NCI-H526 (cell line): ENCODE measurements at places on chromosomes 11 and 22.

DNA sequence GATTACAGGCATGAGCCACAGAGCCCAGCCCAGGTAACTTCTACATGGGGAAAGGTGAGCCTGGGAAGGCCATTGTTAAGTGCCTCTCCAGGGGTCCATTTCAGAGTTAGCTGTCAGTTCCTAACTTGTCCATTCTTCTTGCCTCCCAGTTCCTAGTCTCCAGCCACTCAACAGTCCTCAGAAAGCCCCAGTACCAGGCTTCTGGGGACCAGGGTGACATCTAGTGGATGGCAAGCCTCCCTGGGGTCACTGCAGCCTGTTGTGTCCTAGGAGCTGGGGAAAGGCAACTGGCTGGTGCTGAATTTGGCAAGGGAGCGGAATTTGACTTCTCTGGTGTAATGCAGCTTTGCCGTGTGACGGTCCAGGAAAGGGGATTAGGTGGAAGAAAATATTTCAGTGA is 2.1 kb downstream of the LGALS12 start:
- DNase-seq, result peak; percentile 51

DNA sequence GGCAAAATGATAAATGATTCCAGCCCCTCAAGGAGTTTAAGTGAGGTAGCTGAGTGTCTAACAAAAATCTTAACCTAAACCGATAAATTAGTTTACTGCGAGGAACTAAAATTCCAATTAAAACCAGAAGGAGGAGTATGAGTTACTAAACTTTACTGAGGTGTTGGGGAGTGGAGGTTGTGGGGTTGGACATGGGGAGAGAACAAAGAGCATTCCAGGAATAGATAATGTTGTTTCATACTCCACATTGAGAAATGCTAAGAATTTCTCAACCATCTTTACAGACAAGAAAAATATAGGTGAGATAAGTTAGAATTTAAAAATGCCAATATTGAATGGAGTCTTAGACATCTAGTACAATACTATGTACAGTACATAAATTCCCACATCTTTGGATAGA is 488.6 kb downstream of the METTL15 start:
- no peak for DNase-seq

- no peak for DNase-seq
Observed at GRCh38 chr11:66936311-66936711, 21.9 kb downstream of the PC start.

- DNase-seq, result no peak
Observed at GRCh38 chr22:41239443-41240128, 1.1 kb downstream of the CHADL start.

GRCh38 chr11:44626645-44627044 is 61.2 kb downstream of the CD82 start:
- DNase-seq, result no peak

GRCh38 chr11:77130763-77131513 is 2.9 kb downstream of the MYO7A start:
- DNase-seq, result no peak

DNA sequence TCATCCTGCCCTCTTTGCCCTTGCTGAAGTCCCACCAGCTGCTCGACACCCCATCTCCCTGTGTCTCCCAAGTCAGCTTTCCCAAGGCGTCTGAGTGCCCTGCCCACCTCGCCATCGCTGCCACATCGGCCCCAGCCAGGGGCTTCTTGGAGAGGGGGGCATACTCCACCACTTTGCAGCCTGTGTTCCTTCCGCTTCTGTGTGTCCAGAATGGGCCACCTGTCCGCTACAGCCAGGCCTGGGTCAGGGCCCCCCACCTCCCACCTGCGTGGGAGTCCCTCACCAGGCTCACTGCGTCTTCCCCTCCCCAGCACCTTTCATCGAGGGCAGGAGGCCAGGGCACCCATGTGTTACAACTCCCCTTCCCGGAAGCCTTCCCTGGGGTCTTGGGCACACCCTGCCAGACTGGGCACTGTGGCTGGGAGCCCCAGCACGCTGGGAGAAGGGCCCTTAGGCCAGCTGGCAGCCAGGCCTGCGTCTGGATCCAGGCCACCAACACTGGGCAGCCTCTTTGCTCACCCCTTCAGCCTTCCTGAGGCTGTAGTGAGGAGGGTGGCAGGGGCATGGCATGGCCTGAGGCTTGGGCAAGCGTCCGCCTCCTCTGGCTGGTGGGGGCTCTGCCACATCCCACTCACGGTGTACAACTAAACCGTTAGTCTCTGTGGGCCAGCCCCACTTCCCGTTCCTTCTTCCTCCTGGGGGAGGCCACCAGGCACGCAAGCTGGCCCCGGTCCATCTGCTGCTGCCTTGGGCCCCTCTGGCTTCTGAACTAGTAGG is 13.4 kb downstream of the CPT1A start:
- no peak for DNase-seq

DNA sequence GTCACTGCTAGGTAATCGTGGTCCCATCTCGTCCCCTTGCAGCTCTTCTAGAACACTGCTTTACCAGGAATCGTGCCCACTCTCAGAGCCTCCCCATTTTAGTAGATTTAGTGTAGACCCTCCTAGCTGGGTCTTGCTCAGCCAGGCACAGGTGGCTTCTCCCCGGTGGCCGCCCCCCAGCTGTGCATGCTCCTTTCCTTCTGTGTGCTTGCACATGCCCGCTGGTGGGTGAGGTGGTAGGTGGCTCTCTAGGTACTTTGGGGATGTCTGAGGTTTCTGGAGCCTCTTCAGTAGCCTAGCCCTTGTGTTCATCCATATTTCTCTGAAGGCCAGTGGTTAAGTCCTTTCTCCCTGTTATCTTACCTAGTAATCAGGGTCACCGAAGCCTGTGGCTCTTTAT is 5.6 kb downstream of the TUB start:
- no peak for DNase-seq

- DNase-seq, result no peak
Observed at GRCh38 chr11:87398931-87399330, 361.2 kb downstream of the TMEM135 start.

DNA sequence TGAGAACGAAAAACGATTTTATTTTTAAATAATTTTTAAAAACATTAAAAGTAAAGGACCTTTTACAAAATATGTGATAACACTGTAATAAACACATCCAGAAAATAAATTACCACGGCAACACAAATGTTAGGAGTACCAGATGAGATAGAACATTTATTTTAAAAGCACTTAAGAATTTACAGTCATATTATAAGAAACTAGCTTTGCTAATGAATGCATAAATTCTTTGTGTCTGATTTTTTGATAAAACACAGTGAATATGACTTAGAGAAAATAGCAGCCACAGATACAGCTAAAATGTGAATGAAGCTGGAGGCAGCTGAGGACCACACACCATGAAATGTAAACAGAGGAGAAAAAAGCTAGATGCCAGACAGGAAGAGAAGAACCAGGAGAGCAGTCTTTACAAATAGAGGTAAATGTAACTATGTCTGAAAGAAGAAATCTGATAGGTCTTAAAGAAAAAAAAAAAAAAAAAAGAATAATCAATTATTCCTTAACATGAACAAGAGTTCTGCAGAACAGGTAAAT is 14.6 kb downstream of the CCDC34 start:
- DNase-seq, result peak; percentile 4

DNA sequence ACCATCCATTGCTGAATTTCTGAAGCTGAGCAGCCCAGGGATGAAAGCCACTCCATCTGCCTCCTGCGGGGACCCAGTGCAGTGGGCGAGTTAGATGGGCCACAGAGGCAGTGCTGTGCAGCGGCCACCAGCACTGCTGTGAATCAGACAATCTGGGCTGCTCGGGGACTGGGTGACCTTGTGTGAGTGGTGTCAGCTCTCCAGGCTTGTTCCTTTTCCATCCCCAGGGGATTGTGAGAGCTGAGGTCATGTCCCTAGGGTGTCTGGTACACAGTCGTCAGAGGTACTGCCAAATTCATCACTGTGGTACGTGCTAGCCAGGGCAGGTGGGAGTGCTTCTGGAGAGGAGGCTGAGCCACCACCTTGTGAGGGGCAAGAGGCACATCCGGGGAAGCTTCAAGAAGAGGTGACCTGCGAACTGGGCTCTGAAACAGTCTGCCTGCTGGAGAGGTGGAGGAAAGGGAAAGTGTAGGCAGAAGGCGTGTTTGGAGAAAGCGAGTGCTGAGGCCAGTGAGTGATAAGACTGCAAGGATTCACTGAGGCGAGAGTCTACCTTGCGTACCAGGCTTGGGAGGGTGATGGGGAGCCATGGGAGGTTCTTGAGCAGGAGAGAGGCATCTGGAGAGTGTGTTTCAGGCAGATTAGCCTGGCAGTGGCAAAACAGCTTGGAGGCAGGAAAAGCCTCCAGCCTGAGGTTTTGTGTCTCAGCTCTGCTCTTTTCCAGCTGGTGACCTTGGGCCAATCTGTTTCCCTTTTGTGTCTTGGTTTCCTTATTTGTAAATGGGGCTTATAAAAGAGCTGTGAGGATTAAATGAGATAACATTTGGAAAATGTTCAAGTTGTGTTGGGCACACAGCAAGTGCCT is 22.7 kb downstream of the CACNA1I start:
- DNase-seq, result no peak

- DNase-seq, result no peak
Observed at GRCh38 chr22:35549328-35549727, 8.7 kb downstream of the RASD2 start.

- no peak for DNase-seq
Observed at GRCh38 chr11:64415996-64416728, 57.2 kb downstream of the RPS6KA4 start.

GRCh38 chr11:76216536-76217325 is 10.4 kb upstream of the WNT11 start:
- no peak for DNase-seq

GRCh38 chr11:61569701-61570100 is 11.2 kb downstream of the SYT7 start:
- no peak for DNase-seq

- DNase-seq, result peak; percentile 87
Observed at GRCh38 chr22:43923631-43924464, at the start of gene PNPLA3. PNPLA3 (plus strand) TSS chr22:43923805; CDS start chr22:43923912, 107 bp downstream.

DNA sequence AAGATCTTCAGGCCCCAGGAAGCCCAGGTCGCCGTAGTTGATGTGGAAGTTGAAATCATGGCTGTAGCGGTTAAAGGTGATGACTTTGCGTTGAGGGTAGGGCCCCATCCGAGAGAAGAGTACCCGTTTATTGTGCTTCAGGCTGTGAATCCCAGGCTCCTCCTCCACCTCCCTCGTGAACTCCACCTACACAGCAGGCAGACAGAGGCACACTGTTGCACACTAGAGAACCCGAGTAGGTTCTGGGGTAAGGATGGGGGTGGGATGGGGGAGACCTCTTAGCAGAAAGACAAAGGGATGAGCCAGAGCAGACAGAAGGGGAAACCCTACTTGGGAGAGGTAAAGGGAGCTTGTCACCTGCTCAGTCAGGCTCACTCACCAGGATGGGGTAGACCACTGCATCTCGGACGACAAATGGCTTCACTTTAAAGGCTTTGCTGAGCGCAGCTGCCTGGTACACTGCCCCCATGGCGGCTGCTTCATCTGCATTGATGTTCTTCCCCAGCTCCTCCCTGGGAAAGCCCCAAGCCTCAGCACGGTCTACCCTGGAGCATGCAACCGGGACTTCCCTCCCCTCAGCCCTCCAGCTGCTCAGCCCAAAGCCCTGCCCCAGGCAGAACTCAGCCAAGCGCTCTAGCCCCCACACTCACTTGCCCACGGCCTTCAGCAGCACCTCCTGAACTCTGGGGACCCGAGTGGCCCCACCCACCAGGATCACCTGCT is 5.4 kb downstream of the HYOU1 start:
- no peak for DNase-seq

GRCh38 chr11:4086575-4087353 is 7.8 kb upstream of the RRM1 start:
- DNase-seq, result no peak

DNA sequence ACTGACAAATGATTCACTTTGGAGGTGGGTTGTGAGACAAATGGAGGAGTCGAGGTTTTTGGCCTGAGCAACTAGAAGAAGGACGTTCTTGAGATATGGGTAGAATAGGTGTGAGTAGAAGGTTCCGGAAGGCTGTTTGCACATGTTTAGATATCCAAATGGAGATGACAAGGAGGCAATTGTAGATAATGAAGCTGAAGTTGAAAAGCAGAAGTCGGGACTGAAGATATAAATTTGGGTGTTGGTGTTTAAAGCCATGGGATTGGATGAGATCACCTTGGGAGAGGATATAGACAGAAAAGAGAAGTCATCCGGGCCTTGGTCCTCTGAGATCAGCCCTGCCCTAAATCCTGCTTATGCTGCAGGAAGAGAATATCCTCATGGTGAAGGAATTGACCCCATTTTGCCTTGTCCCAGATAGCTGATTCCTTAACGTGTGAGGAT is 75.5 kb upstream of the CD44 start:
- DNase-seq, result no peak

DNA sequence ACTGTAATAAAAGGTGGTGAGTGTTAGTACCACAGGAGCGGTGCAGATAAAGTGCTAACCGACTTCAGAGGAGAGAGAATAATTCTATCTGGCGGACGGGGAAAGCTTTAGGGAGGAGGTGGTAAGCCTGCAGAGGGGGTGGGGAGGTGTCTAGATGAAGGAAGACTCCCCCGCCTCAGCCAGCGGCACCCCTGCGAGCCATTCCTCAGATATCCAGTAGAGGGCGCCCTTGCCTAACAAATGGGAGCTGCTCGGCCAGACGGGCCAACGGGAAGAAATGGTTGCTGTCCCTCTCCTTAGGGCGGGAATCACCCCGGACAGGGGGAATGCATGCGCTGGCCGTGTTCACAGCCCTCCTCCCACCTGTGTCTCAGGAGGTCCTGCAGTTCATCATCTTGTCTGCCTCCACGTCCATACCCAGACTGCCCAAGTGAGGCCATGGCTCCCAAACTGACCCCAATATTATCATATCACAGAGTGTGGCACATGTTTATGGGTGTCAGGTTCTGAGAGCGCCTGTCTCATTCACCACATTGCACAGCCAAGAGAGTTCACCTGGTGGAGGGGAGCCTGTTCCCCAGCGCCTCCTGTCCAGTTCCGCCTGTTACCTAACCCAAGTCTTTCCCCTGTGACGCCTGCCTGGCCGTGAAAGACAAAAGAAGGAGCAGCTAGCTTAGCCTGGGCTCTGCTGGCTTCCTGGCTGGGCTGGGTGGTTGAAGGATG is 85.5 kb downstream of the ST3GAL4 start:
- peak; percentile 98 for DNase-seq

DNA sequence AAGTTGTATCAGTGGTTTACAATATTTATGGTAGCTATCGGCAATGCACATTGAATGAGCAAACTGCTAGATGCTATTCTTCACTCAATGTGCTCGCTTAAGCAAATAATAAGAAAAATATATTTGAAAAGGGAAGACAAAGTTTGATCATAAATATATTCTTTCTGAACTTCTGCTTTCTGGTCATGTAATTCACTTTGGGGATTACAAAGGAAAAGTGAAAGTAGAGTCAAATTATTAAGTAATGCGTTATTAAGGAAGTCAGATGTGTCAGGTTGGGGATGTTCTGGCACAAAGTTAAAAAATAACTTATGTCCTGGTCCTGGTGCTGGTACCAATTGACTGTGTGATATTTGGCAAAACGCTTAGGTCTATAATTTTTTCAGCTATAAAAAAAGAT is 98.0 kb upstream of the TRIM77 start:
- no peak for DNase-seq

DNA sequence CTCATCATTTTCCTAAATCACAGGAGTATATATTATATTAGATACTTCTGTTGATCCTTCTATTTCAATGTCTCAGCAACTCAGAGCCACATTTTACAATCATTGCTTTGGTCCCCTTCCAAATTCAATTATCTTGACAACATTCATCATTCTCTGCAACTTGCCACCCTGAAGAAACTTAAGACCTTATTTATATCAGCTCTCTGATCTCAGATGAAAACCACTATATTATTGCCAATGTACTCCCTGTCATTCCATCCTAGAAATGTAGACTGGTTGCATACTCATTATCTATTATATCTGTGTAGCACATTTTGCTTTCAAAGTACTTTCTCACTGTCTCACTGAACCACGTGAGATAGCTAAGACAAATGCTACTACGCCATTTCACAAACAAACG is 379.3 kb downstream of the DLG2 start:
- no peak for DNase-seq

- no peak for DNase-seq
Observed at GRCh38 chr22:45911601-45912271, 65.2 kb downstream of the WNT7B start.
